Lower lobe of right lung (tissue), 2 donors: ENCODE measurements at places on chromosomes 12 and 14.

DNA sequence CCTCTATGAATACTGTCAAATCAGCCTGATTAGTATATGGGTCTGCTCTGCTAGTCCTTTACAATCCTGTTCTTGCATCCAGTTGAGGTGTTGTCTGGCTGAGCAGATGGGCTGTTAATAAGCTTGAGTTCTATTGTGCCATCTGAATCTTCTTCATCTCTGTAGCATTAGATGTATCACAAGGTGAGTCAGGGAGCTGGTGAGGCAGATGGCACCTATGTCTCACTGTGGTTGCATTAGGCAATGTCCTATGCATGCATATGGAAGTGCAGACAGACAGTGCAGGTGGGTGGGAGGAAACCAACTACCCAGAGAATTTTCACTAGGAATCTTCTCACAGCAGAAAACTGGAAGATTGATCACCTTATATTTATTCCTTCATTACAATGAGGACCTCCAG, 165.7 kb upstream of the STXBP6 start:
- no peaks in the 10 kb centered on the region for H3K27me3 ChIP-seq
- no peak for DNase-seq
- no peaks in the 10 kb centered on the region for H3K4me1 ChIP-seq
- no peaks in the 10 kb centered on the region for H3K36me3 ChIP-seq

DNA sequence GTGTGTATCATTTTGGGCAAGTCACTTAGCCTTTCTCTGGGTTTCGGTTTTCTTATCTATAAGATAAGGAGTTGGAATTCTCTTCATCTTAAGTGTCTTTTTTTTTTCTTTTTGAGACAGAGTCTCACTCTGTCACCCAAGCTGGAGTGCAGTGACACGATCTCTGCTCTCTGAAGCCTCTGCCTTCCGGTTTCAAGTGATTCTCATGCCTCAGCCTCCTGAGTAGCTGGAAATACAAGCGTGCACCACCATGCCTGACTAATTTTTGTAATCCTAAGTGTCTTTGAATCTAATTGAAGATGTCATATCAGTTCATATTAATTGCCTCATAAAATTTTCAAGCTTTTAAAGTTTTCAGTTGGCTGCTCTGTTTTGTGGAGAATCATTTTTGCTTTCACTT, 4.0 kb downstream of the SRGAP1 start:
- peaks cover 7% of the 10 kb centered on the region for H3K4me1 ChIP-seq
- H3K27me3 ChIP-seq, result no peaks in the 10 kb centered on the region
- DNase-seq, result no peak
- no peak overlapping the region for H3K27ac ChIP-seq
- no peaks in the 10 kb centered on the region for H3K36me3 ChIP-seq

GRCh38 chr12:123267335-123267920, 4.2 kb downstream of the CDK2AP1 start:
- DNase-seq, result no peak
- H3K4me1 ChIP-seq, result peaks cover 34% of the 10 kb centered on the region
- H3K27ac ChIP-seq, result peak overlapping the region; percentile 76
- no peak overlapping the region for H3K4me3 ChIP-seq
- no peaks in the 10 kb centered on the region for H3K27me3 ChIP-seq
- H3K36me3 ChIP-seq, result peaks cover 40% of the 10 kb centered on the region

GRCh38 chr14:49879646-49880204, 13.2 kb upstream of the ARF6 start:
- no peaks in the 10 kb centered on the region for H3K36me3 ChIP-seq
- peak; percentile 58 for DNase-seq
- no peaks in the 10 kb centered on the region for H3K27me3 ChIP-seq

DNA sequence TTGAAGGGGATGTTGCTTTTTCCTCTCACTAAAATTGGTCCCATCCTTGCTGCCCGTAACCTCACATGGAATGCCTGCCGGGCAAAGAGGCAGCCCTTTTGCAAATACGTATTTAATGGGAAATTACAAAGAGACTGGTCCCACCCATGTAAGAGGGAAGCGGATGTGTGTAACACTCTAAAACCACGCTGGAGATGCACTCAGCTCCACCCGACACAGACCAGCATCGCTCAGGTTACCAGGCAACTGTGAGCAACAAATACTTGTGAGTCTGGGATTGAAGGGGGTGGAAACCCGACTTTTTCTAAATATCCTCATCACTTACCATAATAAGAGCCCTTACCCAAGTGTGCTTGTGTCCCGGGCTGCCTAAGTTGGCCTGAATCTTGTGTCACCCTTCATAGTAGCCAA, 47.7 kb downstream of the ELK3 start:
- no peak overlapping the region for H3K4me3 ChIP-seq
- H3K27me3 ChIP-seq, result no peaks in the 10 kb centered on the region
- H3K4me1 ChIP-seq, result peaks cover 61% of the 10 kb centered on the region
- H3K36me3 ChIP-seq, result peaks cover 8% of the 10 kb centered on the region

DNA sequence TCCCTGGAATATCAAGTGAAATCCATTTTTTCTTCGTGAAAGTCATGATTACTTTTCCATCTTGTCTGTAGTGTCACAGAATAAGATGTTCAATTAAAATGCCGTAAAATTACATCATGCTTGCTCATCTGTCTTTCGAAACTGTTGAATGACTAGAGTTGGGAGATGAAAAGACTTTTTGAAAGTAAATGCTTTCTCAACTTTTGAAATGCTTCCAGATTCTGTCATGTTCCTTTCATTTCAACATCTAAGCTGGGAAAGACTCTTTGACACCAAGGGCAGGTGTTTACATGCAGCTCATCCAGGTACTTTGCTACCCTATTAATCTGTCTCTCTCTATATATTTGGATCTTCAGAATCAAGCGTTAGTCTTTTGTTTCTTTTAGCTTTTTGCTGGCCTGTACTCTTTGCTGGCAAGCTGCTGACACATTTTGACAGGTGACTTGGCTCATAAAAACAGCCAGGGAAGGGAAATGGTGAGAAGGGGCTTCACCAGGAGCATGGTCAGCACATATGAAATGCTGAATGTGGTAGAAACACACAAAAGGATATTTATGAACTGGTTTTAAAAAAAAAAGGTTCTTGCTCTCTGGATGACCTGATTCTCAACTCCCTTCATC, 77.0 kb upstream of the METAP2 start:
- no peaks in the 10 kb centered on the region for H3K4me1 ChIP-seq
- no peak overlapping the region for H3K4me3 ChIP-seq
- no peaks in the 10 kb centered on the region for H3K27me3 ChIP-seq
- H3K27ac ChIP-seq, result no peak overlapping the region

GRCh38 chr14:102594514-102595175, 2.2 kb downstream of the RCOR1 start:
- peaks cover 30% of the 10 kb centered on the region for H3K4me1 ChIP-seq
- no peaks in the 10 kb centered on the region for H3K27me3 ChIP-seq
- peak overlapping the region; percentile 94 for H3K27ac ChIP-seq
- peak; percentile 77 for DNase-seq
- H3K4me3 ChIP-seq, result peak overlapping the region; percentile 96

DNA sequence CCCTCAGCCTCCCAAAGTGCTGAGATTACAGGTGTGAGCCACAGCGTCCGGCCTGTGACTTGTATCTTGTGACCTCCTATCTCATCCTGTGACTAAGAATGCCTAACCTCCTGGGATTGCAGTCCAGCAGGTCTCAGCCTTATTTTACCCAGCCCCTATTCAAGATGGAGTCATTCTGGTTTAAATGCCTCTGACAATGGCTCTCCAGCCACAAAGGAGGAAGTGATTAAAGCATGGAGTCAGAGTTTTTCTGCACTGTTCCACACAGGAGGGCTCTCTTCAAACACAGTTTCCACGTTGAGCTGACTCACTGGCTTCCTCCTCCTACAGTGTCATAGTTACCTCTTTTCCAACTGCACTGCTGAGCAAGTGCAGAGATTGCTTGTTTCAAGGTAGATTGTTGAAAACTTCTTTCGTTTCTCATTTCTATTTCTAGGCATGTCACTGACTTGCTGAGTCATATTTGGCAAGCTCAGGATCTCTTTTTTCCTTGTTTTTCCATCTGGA, 383.8 kb downstream of the PCNX1 start:
- H3K4me3 ChIP-seq, result no peak overlapping the region
- DNase-seq, result no peak
- H3K27ac ChIP-seq, result no peak overlapping the region
- H3K36me3 ChIP-seq, result no peaks in the 10 kb centered on the region
- no peaks in the 10 kb centered on the region for H3K4me1 ChIP-seq
- H3K27me3 ChIP-seq, result no peaks in the 10 kb centered on the region

DNA sequence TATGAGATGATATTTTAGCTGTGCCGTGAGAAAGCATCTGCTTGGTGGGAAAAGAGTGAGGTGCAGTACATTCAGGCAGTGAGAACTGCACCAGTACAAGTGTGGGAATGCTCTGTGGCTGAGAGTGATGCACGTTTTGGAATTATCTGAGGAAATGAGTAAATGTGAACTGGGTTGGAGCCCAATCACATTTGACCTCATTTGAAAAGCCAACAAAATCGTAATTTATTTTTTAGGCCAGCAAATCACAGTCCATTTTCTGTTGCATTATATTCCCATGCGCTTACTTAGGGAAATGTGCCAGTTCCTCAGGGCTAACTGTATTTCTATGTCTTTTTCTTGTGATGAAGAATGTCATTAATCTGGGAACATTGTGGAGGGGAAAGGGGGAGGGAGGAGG, 77.3 kb downstream of the SNAPC1 start:
- H3K27ac ChIP-seq, result no peak overlapping the region
- no peak overlapping the region for H3K4me3 ChIP-seq
- H3K4me1 ChIP-seq, result no peaks in the 10 kb centered on the region

GRCh38 chr14:90039253-90040010, 22.4 kb upstream of the KCNK13 start:
- no peak for DNase-seq
- H3K27ac ChIP-seq, result no peak overlapping the region
- no peaks in the 10 kb centered on the region for H3K4me1 ChIP-seq
- no peak overlapping the region for H3K4me3 ChIP-seq
- H3K27me3 ChIP-seq, result no peaks in the 10 kb centered on the region

- peaks cover 6% of the 10 kb centered on the region for H3K36me3 ChIP-seq
- no peaks in the 10 kb centered on the region for H3K27me3 ChIP-seq
- H3K27ac ChIP-seq, result no peak overlapping the region
- H3K4me1 ChIP-seq, result no peaks in the 10 kb centered on the region
These were observed 9.3 kb upstream of the C12orf43 start for GRCh38 chr12:121025442-121026226.

DNA sequence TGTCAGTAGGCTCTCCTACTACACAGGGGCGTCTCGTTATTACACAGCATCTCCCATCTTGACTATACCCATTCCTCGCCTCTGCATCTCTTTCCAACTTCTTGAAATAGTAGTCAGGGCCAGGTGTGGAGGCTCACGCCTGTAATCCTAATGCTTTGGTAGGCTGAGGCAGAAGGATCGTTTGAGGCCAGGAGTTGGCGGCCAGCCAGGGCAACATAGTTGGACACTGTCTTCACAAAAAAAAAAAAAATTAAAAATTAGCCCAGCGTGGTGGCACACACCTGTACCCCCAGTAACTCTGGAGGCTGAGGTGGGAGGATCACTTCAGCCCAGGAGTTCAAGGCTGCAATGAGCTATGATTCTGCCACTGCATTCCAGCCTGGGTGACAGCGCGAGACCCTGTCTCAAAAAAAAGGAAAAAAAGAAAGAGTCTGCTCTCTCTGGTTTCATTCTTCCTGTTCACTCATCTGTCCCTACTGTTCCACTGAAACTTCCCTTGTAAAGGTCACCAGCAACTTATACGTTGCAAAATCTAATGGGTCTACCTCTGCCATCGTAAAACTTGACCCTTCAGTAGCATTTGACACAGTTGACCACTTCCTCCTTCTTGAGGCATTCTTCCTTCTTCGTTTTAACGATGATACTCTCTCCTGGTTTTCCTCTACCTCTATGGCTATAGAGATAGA, 41.0 kb upstream of the PTGR2 start:
- H3K36me3 ChIP-seq, result no peaks in the 10 kb centered on the region
- no peak overlapping the region for H3K27ac ChIP-seq
- DNase-seq, result no peak
- H3K4me3 ChIP-seq, result no peak overlapping the region
- H3K27me3 ChIP-seq, result no peaks in the 10 kb centered on the region
- peaks cover 11% of the 10 kb centered on the region for H3K4me1 ChIP-seq

- H3K4me1 ChIP-seq, result peaks cover 11% of the 10 kb centered on the region
- peaks cover 19% of the 10 kb centered on the region for H3K27me3 ChIP-seq
- no peak for DNase-seq
- H3K36me3 ChIP-seq, result no peaks in the 10 kb centered on the region
These were observed 187.4 kb upstream of the PRMT8 start for GRCh38 chr12:3303410-3304136.

DNA sequence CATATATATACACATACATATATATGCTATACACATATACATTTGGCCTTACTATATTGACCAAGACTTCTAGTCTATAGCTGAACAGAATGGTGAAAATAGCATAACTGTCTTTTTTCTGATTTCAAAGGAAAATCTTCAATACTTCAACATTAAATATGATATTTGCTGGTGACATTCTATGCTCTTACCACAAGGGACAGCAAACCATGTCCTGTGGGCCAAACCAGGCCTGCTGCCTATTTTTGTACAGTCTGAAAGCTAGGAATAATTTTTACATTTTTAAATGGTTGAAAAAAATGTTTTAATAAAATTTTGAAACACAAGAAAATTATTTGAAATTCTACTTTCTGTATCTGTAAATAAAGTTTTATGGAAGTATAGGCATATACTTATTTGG, 63.6 kb downstream of the EML5 start:
- no peak overlapping the region for H3K27ac ChIP-seq
- no peaks in the 10 kb centered on the region for H3K4me1 ChIP-seq
- no peaks in the 10 kb centered on the region for H3K27me3 ChIP-seq
- no peak overlapping the region for H3K4me3 ChIP-seq
- no peak for DNase-seq

- no peak overlapping the region for H3K4me3 ChIP-seq
- H3K36me3 ChIP-seq, result no peaks in the 10 kb centered on the region
- no peak overlapping the region for H3K27ac ChIP-seq
- H3K4me1 ChIP-seq, result no peaks in the 10 kb centered on the region
These were observed 74.3 kb downstream of the PLEKHA5 start for GRCh38 chr12:19203539-19204506.

DNA sequence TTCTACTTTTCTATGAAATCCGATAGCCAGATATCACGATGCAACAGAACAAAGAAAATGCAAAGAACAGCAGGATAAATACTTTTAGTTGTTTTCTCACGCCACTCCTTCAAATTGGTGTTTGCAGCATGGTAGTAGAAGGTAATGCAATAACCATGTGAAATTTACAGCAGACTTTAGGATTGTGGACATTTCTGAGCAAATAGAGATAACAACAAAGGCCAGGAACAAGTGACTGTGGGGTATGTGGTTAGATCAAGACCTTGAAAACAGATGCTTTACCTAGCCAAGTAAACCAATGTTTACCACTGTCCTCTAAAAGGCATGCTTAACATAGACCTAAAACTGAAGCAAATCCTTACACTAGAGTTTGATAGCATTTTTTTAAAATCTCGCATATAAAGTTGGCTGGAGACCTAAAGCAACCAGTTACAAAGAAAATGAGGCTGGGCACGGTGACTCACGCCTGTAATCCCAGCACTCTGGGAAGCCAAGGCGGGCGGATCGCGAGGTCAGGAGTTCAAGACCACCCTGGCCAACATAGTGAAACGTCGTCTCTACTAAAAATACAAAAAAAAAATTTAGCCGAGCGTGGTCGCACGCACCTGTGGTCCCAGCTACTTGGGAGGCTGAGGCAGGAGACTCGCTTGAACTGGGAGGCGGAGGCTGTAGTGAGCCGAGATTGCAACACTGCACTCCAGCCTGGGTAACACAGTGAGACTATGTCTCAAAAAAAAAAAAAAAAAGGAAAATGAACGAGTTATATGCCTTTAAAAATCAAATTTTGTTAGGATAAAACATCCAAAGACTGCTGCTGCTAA, 123.2 kb upstream of the FOXN3 start:
- no peak for DNase-seq
- no peaks in the 10 kb centered on the region for H3K36me3 ChIP-seq
- no peak overlapping the region for H3K4me3 ChIP-seq
- H3K27ac ChIP-seq, result no peak overlapping the region
- peaks cover 7% of the 10 kb centered on the region for H3K4me1 ChIP-seq

- no peaks in the 10 kb centered on the region for H3K27me3 ChIP-seq
- DNase-seq, result no peak
- peaks cover 17% of the 10 kb centered on the region for H3K4me1 ChIP-seq
These were observed 129.8 kb upstream of the CPM start for GRCh38 chr12:69062621-69063237.
